Fibroblast of mammary gland (primary cell): ENCODE measurements at places on chromosomes 6 and 20.

DNA sequence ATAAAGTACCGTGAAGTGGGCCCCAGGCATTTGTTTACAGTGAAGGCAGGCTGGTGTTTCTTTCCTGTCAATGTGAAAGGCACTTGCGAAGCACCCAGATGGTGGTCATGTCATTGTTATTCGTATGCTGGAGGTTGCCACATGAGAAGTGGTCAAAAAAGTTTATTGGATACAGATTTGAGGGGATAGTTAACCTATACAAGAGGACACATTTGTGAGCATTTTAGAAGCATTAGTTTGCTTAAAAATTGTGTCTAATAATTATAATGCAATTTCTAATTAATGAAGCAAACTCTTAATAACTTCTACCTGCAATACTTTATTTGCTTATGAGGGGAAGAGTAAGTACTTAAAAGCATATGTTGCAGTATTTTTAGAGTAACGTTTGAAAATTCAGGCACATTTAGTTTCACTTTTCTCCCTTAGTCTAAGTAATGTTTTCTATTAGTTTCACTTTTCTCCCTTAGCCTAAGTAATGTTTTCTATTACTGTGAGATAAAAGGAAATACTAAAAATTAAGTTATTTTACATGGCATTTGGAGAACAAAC is 120.7 kb upstream of the CLDN20 start:
- peak; percentile 40 for DNase-seq

GRCh38 chr20:59777331-59777725 is 156.1 kb downstream of the SYCP2 start:
- DNase-seq = no peak

- no peak for DNase-seq
Observed at GRCh38 chr6:105200133-105200730, 20.4 kb upstream of the POPDC3 start.

DNA sequence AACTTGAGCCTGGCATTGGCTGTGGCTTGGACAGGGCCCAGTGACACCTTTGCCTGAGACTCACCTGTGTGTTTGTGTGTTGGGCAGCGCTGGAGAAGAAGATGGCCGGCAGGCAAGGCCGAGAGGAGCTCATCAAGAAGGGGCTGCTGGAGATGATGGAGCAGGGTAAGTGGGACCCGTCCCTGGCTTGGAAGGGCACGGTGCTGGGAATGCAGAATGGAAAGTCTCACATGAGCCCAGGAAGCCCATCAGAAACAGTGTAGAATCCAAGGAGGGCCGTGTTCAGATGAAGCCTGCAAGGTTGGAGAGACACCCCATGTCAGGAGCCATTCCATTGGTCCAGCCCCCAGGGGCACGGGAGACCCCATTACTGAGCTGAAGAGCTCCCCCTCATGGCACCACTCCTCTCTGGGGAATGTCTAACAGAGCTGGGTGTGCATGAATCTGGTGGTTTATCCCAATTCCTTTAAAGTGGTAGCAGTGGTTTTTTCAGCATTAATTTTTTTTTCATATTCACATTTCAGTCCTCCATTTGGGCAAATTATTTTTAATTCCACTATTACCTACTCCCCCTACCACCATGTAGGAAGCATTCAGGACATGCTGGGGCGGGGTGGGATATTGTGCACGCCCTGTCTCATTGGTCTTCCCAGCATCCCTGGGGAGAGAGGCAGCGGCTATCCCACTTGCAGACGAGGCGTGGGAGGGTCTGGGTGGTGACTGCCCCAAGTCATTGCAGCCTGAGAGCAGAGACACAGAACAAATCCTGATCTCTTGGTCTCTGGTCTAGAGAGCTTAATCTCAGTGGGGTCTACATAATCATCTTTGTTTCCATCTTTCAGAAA is 143.6 kb downstream of the PHACTR3 start:
- no peak for DNase-seq

- DNase-seq = peak; percentile 96
Observed at GRCh38 chr20:53957451-53958172, 112.8 kb downstream of the BCAS1 start.

DNA sequence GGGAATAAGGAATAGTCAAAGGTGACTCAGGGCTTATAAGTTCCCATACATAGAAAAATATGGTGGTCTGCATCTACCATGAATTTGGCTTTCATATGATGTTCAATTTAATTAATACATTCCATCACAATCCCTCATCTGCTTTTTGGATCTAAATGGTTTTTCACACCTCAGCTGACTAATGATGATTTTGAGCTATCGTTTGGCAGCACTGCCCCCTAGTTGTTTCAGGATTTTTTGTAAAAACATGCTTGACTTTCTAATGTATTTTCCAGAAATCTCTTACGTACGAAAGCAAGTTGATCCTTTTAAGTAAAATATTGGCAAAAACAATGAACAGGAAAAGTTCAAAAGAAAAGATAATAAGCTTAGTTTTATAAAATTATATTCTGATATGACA is 408.6 kb upstream of the ADGRB3 start:
- no peak for DNase-seq

DNA sequence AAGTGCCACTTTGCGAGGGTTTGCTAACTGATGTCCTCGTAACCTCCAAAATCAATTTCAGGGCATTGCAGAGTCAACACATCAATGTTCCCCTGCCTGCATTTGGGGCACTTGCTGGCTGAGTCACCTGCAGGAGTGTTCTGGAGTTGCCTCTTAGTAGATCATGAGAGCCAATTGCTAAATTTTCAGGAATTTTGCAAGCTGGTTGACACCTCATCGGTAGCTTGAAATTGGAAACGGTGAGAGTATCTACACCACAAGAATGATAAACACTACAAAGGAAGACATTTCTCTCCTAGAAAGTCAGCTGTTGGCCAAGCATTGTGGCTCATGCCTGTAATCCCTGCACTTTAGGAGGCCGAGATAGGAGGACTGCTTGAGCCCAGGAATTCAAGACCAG is 10.8 kb upstream of the BFSP1 start:
- peak; percentile 81 for DNase-seq

GRCh38 chr6:144696610-144697368 is 411.7 kb downstream of the UTRN start:
- peak; percentile 25 for DNase-seq

DNA sequence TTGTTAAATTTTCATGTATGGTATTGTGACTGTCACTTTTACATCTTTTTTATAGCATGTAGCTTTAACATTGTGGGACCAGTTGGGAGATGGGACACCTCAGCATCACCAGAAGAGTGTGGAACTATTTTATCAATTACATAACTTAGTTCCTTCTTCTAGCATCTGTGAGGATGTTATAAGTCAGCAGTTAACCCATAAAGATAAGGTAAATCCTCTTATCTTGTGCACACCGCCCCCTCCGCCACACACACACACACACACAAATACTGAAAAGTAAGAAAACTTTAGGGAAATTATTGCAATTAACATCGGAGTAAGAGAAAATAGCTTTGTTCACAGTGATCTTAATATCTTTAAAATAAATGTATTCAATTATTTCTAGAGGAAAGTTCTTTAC is 60.9 kb downstream of the PGM3 start:
- no peak for DNase-seq

- DNase-seq = no peak
Observed at GRCh38 chr6:10098756-10099528, 315.9 kb downstream of the TFAP2A start.

DNA sequence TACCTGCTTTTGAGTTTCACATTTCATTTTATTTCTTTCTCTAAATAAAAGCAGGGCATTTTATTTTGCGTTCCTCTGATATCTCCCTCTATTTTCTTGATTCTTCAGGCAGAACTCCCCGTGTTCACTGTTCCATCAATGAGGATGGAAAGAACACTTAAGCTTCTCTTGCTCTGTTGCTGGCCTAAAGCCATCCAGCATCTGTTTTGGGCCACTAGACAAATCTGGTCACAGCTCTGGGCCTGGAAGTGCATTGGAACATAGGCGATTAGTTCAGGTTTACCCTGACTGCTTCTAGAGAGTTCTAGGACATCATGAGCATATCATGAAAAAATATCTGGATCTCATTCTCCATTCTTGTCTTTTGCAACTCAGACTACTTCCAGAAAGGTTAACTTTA is 611.2 kb downstream of the UTRN start:
- DNase-seq = no peak

- no peak for DNase-seq
Observed at GRCh38 chr6:133938533-133938932, 14.5 kb upstream of the TBPL1 start.

DNA sequence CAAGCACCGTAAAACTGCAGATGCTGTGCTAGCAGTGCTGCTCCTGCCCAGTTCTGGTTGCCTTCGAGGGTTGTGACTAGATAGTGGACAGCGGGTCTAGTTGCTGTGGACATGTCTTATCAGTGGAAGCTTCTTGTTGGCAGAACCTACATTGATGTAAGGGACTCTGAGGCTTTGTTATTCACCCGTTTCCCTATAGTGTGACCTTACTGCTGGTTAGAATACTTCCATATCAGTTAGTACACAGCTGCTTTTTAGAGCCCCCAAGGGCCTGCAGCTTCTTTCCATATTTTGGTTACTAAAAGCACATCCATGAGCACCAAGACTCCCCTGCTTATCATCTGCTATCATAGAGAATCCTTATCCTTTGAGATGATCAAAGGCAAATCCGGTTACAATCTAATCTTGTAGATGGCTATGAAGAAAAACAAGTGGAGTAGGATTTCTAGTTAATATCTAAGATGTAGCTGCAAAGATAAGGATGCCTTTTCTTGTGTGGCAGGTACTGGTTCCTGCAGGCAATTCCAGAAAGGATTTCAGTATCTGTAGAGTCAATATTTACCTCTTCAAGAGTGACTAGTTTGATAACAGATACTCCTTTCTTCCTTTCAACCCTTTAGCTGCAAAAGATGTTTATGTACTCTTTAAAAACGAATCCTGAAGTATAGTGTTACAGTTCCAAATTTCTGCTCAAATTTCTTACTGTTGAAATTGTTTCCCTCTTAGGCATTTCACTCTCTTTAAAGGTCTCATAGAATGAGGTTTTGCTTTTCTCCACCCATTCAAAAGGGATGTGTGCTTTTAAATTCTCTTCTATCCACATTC is 163.6 kb downstream of the JARID2 start:
- DNase-seq = no peak

GRCh38 chr20:7516621-7517111 is 423.6 kb downstream of the HAO1 start:
- DNase-seq = peak; percentile 20

DNA sequence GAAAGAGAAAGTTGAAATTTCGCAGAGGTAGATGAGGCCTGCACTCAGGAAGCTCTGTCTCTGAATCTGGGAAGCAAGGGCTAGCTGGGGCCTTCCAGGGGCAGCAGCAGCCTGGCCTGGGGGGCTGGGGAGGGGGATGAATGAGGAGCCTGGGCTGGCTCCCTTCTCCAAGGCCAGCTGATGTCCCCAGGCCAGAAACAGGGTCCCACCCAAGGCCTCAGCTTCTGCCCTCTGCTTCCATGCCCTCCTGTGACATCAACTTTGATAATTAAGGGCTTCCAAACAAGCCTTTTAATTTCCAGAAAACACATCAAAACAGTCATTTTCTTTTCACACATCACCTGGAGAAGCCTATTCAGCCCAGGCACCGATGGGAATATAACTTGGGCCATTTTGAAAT is 15.4 kb downstream of the TFAP2A start:
- no peak for DNase-seq

DNA sequence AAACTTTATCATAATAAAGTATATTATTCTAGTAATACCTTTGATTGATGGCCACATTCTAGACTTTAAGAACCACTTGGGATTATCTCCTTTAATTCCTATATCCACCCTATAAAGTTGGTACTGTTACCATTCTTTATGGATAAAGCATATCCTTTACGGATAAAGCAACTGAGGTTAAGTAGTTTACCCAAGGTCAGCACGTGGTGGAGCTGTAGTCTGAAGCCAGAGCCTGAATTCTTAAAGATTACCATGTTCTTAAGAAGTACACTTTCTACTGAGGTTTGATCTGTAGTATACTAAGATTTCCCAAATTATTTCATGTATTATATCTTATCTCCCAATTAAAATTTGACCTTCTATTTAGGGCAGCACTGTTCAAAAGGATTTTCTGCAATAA is 3.0 kb upstream of the NCOA7 start:
- peak; percentile 76 for DNase-seq

DNA sequence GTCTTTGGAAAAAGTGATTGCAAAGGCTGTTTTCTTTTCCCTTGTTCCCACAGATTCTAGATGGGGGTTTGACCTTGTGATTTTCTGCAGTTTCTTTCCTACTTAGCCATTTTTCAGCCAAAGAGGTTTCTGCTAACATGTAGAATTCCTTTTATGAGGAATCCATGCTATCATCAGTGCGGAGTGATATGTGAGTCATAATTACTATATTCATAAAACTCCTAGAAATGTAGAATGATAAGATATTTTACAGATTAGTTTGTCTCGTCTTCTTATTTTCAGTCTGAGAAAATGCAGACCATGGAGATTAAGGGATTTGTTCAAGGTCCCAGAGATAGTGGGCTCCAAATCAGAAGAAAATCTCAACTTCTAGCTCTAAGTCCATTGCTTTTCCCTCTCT is 98.6 kb downstream of the KCNQ5 start:
- DNase-seq = no peak

- DNase-seq = no peak
Observed at GRCh38 chr6:38404355-38404754, 235.4 kb downstream of the BTBD9 start.

- DNase-seq = no peak
Observed at GRCh38 chr6:125728739-125729138, 20.7 kb upstream of the HEY2 start.

DNA sequence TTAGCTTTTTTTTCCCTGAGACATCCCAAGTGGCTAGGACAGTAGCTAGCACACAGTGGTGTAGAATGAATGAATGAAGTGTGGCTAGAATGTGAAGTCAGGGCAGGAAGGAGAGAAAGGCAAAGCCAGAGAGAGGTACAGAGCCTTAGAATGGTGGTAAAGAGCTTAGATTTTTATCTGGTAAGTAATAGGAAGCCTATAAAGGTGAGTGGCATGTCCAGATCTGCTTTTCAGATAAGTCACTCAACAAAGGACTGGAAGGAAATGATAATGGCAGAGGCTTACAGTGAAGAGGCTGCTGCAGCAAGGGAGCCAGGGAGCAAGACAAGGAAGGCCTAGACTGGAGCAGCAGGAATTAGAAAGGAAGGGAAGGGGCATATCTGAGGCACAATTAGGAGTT is 96.0 kb upstream of the PRDM1 start:
- DNase-seq = no peak

- DNase-seq = no peak
Observed at GRCh38 chr6:26457264-26457805, 420 bp upstream of the BTN2A1 start.

DNA sequence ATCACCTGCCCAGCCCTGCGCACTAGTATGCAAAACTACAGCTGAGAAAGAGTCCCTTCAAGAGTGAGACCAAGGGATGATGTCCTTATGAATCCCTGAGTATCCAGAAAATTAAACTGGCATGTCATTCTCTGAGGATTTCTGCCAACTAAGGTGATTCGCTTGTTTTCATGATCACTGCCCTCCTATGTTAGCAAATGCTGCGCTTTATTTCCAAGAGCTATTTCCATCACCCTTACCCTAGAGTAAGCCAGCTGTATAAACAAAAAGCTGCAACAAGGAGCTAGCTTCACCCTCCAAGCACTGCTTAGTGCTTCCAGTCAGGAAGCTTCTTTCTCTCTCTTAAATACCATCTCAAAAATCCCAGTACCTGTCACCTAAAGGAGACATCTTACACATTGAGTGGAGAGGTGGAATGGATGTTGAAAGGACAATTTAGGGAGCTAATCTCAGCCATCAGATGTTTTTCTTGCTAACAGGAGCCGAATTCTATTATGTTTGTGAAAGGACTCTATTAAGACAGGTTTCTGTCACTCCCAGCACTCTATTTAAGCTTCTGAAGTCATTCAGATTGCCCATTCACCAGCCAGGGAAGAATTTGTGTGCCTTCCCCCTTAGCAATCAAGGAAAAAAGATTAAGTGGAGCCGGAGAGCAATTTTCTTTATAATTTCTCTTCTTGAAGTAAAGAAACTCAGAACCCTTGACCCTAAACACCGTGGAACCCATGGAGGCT is 322.2 kb downstream of the NRN1 start:
- peak; percentile 70 for DNase-seq
